ENCODE measurements at places on chromosomes 4 and X.

- DNase-seq: no peak
Observed at GRCh38 chr4:10783351-10783750, 98.8 kb upstream of the CLNK start.

GRCh38 chr4:13196721-13197120, 287.4 kb downstream of the RAB28 start:
- DNase-seq: no peak

GRCh38 chr4:73929278-73929677, 52.5 kb downstream of the PF4 start:
- DNase-seq: no peak

GRCh38 chr4:174449944-174450785, 72.1 kb downstream of the HPGD start:
- DNase-seq: no peak

- DNase-seq: no peak
Observed at GRCh38 chrX:147803948-147804347, 107.8 kb upstream of the FMR1 start.

DNA sequence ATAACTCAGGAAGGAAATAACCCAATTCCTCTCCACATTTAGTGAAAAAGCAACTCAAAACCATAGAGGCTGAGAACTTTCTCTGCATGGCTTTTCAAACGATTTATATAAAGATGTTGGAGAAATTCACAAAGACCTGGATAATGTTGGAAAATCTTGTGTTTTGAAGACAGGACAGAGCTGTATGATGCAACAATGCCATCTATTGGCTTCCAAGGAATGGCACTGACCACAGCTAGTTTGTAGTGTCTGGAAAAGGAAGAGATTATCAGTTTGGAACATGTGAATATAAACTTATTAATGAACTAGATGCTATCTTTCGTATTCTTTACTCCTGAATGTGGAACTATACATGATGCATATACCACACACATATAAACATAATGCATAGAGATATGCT, 503.6 kb downstream of the IL1RAPL1 start:
- no peak for DNase-seq

DNA sequence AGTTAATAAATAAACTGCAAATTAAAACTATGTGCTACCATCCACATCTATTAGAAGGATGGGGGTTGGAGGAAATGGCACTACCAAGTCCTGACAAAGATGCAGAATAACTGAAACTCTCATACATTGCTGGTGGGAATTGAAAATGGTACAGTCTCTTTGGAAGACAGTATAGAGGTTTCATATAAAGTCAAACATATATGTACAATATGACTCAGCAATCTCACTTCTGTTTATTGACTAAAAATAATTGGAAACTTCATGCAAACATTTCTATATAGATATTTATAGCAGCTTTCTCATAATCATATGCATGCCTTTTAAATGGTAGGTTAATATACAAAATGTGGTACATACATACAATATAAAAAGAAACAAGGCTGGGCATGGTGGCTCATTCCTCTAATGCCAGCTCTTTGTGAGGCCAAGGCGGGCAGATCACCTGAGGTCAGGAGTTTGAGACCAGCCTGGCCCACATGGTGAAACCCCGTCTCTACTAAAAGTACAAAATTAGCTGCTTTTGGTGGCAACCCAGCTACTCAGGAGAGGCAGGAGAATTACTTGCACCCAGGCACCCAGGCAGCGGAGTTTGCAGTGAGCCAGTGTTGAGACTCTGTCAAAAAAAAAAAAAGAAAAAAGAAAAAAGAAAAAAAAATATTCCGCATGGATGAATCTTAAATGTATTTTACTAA, 225.0 kb upstream of the CXXC4 start:
- DNase-seq: no peak

DNA sequence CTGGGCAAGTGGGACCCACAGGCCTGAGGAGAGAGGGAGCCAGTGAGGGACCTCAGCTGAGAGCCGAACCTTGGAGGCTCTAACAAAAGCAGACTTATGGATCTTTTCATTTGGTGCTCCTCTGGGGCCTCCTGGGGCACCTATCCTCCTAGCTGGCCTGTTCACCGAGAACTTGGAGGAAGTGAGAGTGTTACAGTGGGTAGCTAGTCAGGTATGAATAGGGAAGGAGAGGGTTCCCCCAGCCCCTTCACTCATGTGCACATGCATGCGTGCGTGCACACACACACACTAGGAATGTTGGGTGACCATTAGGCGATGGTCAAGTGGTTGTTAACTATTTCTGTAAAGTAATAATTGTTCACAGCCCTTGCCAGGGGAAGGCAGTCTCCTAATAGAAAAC, 18.6 kb upstream of the TMEM185A start:
- no peak for DNase-seq

- DNase-seq: no peak
Observed at GRCh38 chr4:107083-107443, 17.2 kb upstream of the ZNF718 start.

DNA sequence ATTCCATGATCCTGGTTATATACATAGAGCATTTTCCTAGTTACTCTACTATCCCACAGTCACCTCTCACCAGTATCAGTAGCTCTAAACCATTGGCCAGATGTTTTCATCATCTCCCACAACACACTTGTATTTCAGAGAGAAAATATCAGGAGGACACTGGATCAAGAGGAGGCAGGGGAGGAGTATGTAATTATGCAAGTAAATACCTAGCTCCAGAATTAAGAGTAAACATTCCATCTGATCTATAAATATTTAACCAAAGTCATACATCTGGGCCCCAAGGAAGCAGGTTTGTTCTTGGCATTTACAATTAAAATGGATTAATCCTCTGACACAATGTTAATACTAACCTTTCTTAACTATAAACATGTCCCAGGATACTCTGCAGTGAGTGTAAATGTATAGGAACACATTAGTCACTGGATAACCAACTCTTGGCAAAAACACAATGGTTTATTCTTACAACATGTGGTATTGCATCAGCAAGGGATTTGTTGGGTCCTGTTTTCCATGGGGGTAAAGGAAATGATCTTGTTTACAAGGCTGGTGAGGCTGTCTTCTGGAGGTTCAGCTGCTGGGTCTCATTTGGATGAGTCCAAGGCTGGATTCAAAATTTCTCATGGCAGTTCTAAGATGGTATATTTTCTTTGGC, 170.1 kb downstream of the ATG4A start:
- DNase-seq: no peak

DNA sequence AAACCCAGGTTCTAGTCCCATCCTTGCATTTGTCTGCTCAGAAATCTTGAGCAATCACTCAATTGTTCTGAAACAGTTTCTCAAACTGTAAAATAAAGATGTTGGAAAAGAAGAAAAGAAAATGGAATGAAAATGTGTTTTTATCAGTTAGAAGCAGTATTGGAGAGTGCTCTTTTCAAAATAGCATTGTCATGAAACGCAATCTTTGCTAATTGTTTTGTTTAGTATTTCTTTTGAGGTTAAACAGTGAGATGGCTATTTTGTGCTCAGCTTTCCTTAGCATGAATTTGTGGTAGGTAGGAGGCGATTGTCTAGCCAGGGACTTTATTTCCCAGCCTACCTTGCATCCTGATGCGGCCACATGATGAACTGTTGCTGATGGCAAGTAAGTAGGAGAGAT, 10.6 kb upstream of the HPF1 start:
- DNase-seq: no peak

DNA sequence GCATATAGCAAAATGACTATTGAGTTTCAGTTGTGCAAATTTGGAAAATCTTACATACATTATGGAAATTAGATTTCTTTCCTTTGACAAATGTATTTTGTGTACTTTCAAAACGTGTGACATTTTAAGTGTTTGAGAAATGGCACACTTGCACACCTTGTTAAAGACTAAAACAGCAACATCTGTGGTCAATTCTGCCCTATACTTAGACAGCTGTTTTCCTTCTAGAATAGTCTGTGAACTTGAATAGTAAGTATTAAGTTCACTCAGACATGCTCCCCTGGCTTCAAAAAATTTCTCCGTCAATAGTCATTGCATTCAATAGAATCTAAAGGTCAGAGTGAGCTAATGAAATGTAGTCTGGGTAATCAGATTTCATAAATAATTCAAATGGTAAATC, 21.7 kb upstream of the TBC1D9 start:
- DNase-seq: no peak

- no peak for DNase-seq
Observed at GRCh38 chrX:4528247-4528646, 814.8 kb upstream of the PRKX start.

DNA sequence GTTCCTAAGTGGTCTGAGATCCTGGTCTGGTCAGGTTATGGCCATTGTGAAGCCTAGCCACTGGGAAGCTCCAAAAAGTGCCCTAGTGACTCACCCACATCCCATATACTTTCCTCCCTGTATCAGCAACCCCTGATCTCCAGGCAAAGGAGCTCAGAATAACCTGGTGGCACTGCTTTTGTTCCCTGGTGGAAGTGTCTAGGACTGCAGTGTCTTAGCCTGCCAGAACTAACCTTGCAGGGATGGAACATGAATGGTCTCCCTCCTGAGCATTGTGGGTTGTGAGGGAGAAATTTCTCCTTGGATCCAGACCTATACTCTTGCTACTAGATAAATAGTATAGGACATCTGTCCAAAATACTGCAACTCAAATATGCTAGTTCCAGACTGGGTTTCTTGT, 27.9 kb upstream of the WDR1 start:
- DNase-seq: no peak

DNA sequence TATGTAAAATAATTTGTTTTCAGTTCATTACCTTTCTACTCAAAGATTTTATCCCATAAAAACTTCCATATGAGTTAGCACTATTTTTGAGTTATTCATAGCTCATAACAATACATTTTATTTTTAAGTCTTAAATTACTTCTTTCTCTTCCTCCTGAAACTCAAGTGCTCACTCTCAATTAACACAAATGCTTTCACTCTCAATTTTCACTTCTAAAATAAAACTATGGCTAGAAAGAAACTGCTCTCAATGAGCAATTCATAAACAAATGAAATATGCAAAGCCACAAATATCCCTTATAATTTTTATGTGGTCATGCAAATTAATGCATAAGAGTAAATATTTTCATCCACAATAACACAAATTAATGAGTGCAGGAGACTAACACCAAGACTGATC, 38.8 kb downstream of the MAML3 start:
- no peak for DNase-seq

GRCh38 chr4:142380052-142380602, 466.0 kb downstream of the INPP4B start:
- DNase-seq: no peak

DNA sequence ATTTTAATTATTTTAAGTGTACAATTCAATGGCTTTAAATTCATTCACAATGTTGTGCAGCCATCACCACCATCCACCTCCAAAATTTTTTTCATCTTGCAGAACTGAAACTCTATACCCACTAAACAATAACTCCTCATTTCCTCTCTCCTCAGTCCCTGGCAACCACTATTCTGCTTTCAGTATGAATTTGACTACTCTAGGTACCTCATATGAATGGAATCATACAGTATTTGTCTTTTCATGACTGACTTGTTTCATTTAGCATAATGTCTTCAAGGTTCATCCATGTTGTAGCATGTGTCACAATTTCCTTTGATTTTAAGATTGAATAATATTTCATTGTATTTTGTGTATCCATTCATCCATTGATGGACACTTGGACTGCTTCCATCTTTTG, 46.9 kb downstream of the KIF4A start:
- DNase-seq: no peak

DNA sequence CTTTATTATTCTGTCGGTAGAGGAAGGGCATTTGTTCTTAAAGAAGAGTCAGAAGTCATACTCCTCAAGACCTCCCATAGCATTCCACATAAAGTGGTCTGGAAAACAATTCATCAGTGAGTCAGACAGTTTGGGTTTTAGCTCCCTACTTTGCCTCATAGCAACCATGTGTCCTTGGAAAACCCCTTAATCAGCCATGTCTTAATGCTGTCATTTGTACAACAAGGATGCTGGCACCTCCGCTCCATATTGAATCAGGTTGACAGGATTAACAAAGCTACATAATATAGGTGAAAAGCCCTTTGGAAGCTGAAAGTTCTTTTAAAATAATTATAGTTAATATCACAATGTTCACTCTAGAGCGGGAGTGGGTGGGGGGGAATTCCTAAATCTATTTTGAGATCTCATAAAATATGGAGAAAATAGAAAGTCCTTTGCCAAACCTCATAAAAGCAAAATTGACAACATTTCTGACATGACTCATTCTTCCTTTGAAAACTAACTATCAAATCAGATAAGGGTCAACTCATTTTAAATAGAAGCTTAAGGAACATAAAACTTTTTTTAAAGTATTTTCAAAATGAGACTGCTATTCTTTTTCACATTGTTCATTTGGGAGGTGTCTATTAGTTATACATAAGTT, 37.3 kb upstream of the GUCY1A1 start:
- no peak for DNase-seq

DNA sequence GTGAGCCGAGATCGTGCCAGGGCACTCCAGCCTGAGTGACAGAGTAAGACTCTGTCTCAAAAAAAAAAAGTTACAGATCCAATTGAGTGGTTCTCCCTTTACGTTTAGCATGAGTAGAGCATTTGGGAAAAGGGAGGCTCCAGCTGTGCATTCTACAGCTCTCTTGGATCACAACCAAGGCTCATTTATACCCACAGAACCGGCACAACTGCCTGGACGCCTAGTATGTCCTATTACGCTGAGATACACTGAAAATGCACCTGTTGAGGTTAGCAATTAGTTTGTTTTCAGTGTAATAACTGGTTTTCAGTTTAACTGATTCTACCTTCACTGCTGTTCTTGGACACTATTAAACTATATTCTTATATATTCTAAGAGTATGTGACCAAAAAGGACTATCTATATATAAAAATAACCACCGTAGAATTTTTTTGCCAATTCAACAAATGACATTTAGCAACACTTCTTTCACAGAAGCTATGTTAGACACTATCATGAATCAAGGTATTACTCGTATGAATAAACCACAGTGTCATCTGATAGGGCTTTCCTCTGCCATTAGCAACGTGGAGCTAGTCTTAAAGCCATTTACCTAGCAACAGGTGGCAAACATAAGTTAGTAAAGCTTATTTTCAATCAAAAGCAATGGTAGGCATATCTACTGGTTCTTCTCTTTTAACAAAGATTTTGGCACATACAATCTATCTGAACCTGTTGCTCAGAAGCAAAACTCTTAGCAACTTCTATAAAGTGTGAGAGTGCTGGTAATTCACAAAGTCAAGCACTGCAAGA, 3.6 kb downstream of the OTUD4 start:
- no peak for DNase-seq

GRCh38 chr4:141074098-141074878, 59.0 kb downstream of the RNF150 start:
- no peak for DNase-seq

- DNase-seq: no peak
Observed at GRCh38 chr4:80322716-80323115, 12.8 kb upstream of the CFAP299 start.

- DNase-seq: no peak
Observed at GRCh38 chrX:109398833-109399232, 83.1 kb downstream of the GUCY2F start.

DNA sequence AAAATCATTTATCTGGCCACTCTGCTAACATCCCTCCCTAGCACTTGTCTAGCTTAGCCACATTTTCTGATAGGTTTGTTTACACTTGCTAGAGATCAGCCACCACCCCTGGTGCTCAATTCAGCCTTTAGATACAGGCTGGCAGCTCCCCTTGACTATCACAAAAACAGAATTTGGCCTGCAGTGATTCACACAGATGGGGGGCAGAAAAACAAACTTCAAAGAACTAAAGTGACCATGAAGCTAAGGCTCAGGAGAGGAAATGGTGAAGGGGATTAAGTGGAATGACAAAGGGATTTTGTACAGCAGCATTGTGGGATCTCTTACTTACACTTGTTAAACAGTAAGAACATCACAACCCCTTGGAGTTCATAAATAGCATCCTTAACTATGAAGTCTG, 1718.0 kb upstream of the PCDH7 start:
- no peak for DNase-seq

Measured in SIG-M5 (cell line).